Stimulated activated CD4-positive, alpha-beta T cell treated with anti-CD3 and anti-CD28 coated beads, Interleukin-1b, Interleukin-23, amount 100 ng/mL, for 48 hours (primary cell): ENCODE measurements at places on chromosomes 1 and 21.

DNA sequence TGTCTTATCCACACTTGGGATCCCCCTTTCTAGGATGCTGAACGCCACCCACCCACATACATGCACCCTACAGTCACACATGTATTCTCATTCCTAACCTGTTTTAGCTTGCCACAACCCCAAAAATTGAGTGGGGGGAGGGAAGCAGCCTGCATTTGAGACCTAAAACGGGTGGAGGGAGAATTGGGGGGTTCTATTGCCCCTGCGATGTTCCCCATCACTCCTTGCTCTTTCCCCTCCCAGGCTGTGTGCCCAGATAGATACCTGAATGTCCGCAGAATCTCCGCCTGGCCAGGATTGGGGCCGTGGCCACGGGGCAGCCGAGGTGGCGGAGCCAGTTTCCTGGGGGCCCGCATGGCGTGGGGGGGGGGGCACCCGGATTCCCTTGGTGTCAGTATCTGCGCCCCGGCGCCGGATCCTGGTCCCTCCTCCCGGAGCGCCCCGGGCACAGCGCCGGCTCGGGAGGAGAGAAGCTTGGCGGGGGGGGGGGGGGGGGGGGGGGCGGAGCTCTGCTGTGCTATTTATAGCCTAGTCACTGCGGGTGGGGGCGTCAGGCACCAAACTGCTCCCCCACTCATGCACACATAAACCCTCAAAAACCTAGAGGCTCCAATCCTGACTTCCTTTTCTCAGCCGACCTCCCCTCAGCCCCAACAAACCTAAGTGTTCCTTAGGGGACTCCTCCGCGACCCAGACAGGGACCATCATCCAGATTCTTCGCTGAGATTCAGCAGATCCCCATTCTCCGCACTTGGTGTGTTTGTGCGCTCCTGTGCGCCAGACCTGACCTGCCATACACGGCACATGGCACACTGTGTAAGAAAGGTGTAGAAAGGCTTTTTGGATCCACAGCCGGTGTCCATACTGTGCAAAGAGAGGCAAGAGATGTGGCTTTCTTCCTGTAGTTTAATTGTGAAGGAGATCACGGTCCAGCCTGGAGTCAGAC is 1.9 kb downstream of the ANKRD34A start:
- DNase-seq: peak; percentile 33

GRCh38 chr1:26697431-26697977 is 1.7 kb downstream of the ARID1A start:
- no peak for DNase-seq

- DNase-seq: no peak
These were observed 497 bp upstream of the IFNAR2 start for GRCh38 chr21:33229099-33229783.

GRCh38 chr1:191049781-191050180 is 572.1 kb upstream of the BRINP3 start:
- DNase-seq: no peak

DNA sequence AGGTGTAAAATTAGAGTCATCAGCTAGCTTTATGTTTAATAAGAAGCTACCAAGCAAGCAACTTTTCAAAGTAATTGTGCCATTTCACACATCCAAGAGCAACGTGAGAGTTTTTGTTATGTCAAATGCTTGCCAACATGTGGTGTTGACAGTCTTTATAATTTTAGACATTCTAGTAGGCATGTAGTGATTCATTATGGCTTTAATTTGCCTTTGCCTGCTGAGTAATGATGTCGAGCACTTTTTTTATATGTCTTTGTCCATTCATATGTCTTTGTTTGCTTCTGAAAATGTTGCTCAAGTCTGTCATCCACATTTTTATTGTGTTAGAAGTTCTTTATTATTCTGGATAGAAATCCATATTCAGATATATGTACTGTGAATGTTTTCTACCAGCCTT is 21.4 kb upstream of the CHIT1 start:
- no peak for DNase-seq

DNA sequence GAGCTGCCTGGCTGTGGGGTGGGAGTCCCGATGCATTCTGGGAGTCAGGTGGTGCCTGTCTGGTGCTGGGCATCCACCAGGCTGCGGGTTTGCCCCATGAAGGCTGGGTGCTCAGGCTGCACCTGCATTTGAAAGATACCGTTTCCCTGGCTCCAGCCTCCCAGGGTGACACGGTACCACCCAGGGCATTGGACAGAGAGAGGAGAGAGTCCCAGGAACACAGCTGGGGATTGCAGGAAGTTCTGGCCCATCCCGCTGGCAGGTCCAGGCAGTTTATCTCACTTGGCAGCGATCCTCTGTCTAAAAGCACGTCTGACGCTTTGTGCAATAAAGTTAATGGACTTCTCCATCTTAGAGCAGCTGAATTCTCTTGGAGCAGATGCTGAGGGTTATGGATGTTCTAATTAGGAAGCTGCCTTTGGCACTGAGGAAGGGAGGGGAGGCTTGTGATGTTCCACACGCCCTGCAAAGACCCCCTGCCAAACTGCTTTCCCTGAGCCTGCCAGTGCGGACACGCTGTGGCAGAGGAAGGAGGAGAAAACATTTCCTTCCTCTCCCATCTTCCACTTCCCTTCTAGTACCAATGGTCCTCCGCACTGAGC is 246.9 kb downstream of the GRIK3 start:
- no peak for DNase-seq
